ENCODE measurements at places on chromosomes 13 and 19. TPM values are rescaled to one million over a fixed set of nuclear protein-coding genes. Genes with fewer than 3 reads are reported as not detected.

THSD1 gene
- total RNA-seq: 12.1 TPM

FFAR2 gene
- total RNA-seq: not detected

CGB1 gene
- total RNA-seq: not detected

TEX26 gene
- not detected for total RNA-seq

SIGLEC12 gene
- not detected for total RNA-seq

DCT gene
- 0.09 TPM for total RNA-seq

BEST2 gene
- total RNA-seq: not detected

LRRC63 gene
- under 0.01 TPM for total RNA-seq

PRR22 gene
- total RNA-seq: 0.18 TPM

LHB gene
- total RNA-seq: not detected

TRAPPC5 gene
- 56.1 TPM for total RNA-seq

MAST1 gene
- 0.28 TPM for total RNA-seq

VSTM2B gene
- total RNA-seq: not detected

Measured in smooth muscle cell of the umbilical artery (primary cell).